ENCODE measurements at places on chromosomes 5 and 9.

DNA sequence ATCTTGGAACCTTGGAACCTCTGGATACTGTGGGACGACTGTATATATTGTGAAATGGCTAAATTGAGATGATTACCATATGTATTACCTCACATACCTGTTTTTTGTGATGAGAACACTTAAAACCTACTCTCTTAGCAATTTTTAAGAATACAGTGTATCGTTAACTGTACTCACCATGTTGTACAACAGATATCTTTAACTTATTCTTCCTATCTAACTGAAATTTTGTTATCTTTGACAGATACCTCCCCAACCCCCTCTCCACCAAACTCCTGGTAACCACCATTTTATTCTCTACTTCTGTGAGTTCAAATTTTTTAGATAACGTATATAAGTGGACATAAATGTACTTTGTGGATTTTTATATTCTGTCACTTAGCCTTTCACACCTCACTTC lies 126.5 kb downstream of the ZCCHC7 start:
- no peak for DNase-seq

GRCh38 chr9:107592424-107592823 lies 102.9 kb upstream of the KLF4 start:
- DNase-seq: no peak

DNA sequence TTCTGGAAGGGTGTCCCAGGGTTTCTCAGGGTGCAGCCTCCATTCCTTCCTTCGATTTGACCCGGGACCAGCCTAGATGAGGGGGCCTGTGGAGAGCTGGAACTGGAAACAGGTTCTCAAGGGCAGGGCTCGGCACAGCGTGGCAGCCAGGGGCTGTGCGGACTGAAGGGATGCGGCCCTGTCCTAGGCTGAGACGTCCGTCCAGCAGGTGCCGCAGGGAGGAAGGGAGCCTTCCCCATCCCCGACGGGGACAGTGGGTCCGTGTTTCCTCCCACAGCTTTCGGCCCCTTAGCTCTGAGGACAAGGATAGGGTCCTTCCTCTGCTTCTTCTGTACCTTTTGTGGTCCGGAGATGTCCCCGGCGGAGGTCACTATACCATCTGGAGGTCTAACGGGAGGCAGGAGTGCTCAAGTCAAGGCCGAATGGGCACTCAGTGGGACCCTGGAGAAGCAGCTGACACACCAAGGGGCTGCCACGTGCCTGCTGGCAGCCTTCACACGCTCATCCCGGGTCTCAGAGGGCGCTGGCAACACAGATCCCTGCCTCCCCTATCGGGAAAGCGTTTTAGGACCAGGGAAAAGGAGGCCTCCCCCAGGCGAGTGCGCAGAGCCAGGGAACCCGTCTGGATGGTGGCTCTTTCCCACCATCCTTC lies 49.9 kb downstream of the USP20 start:
- DNase-seq: no peak

- no peak for DNase-seq
Observed at GRCh38 chr9:99851500-99851822, 29.8 kb downstream of the NR4A3 start.

Data from T1000 (cell line).